ENCODE measurements at places on chromosomes 12 and 14.
A peak's percentile ranks its signal among the peaks of the same experiment; 100 is the strongest.

DNA sequence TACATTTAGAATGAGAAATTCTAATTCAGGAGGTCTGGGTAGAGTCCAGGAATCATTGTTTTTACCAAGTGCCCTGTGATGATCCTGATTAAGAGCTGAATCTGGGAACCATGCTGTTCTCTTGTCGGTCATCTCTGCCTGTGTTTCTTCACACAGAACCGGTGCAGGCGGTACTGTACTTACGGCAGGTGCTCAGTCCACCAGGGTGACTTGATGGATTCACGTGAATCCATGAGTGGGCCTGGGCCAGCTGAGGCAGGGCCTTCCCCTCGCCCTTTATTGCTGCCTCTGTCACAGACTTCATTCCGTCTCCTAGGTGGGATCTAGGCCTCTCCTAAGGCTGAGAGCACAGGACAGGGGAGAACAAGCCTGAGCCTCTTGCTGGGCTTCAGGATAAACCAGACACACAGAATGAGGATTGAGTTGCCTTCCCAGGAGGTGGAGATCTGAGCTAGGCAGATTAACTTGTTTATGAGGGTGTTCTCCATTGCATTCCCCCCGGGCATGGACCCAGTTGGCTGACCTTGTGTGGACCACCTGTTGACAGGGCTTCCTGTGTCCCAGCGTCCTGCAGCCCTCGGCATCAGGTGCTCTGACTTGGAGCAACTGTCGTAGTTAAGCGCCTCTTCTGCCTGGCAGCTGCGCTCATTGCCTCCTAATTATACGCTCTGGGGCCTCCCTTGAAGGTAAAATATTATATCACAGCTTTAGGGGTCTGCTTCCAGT, 42.1 kb downstream of the B4GALNT3 start:
- no peak for DNase-seq

GRCh38 chr12:91140026-91140931, 29.0 kb upstream of the LUM start:
- DNase-seq, result no peak

DNA sequence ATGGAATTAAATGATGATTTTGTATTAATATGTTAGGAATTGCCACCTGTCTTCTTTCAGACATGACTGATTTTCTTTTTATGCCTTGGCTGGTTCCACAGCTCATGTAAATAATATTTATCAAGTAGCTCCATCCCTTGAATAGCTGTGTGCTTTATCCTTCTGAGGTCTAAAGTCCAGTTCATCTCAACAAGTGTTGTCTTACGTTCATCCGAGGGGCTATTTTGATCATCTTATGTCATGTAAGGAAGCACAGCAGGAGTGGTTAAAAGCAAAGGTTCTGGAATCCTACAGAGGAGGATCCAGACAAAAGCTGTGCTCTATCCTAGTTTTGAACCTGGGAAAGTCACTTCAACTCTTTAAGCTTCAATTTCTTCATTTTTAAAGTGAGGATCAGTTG, 123.7 kb upstream of the ATP2B1 start:
- no peak for DNase-seq

DNA sequence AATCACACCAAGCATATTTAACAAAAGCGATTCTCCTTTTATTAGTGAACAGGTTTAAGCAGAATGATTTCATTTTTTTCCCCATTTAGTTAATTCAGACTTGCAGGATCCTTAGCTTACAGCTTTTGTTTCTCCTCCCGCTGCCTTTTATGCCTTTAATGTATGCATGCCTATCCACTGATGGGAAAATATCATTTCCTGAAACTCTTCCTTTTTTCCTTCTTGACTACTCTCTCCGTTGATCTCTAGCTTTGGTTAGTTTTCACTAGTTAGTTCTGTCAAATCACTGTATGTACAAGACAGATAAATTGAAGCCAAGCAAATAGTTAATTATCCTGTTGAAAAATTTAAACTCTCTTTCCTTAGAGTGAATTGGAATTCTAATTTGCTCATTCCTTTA, 26.3 kb downstream of the NKX2-1 start:
- no peak for DNase-seq

DNA sequence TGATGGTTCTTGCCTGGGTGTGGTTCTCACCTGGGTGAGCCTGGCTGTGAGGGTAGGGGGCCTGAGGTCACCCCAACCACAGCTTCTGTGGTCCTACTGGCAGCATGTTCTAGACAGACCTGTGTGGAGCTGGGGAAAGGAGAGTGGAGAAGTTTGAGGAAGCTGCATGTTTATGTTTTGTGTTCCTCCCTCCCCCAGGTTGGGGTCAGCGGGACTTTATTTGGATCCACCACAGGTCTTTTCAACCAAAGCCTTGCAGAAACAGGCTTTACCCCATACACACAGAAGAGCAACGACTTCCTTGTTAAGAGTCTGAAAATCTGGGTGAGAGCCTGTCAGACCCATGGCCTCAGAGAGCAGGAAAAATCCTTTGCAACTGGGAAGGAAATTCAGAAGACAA, 5.6 kb downstream of the CD9 start:
- no peak for DNase-seq

- no peak for DNase-seq
Observed at GRCh38 chr12:122903693-122904034, 7.7 kb upstream of the VPS37B start.

GRCh38 chr14:23877538-23878180, 75.9 kb upstream of the DHRS4 start:
- DNase-seq, result no peak

DNA sequence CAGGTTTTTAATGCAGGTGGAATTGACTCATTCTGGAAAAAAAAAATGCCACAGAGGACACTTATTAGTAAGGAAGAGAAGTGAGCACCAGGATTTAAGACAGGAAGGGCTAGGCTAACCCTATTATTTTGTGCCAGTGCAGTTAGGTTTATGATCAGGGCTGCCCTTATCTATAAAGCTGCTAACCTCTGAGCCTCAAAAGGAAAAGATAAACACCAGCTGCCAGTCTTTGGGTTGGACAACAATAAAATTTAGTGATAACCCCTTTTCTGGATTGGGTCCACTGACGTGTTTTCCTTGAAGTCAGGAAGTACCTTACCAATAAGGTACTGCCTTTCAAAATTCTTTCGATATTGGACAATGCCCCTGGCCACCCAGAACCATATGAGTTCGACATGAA, 128.9 kb downstream of the NUBPL start:
- no peak for DNase-seq

- no peak for DNase-seq
Observed at GRCh38 chr12:93639406-93639805, 37.8 kb upstream of the CRADD start.

DNA sequence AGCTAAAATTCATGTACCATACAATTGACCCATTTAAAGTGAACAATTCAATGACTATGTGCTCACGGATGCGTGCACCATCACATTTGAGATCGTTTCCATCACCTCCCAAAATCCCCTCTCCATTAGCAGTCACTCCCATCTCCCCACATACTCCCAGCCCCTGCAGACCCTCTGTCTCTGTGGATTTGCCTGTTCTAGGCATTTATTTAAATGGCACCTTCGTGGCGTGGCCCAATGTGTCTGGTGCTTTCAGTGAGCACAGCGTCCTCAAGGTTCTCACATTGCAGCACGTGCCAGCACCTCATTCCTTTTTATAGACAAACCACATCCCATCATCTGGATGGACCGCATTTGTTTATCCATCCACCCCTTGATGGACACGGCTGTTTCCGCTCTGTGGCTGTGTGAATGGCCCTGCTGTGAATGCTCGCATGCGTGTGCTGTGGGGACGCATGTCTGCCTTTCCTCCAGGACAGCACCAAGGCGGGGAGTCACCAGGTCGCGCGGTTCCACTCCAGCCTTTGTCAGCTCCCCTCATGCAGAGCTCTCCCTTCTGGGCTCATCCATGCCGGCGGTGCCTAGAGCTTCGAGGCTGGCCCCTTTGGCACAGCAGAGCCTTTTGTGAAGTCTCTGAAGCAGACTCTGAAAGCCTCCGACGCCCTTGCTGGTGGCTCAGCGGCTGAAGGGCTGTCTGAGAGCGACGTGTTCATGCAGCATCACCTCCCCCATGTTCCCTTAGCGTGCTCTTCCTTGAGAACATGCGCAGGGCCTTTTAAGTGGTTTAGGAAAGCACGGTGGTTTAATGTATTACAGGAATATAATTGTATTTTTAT, 184.4 kb downstream of the KIF26A start:
- DNase-seq, result no peak

DNA sequence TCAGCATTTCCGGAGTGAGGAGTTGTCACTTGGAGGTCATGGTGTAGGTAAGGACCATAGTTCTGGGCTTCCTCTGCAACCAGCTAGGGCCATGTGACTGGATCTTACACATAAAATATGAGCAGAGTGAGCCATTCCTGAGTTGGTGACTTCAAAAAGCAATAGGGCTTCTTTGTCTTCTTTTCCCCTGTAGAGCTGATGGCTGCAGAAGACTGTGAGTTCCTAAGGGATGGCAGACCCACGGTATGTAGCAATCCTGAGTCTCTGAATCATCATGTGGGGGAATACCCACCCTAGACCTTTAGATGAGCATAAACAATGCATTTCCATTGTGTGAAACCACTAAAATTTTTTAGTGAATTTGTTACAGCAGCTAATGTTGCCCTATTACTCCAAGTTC, 151.1 kb upstream of the TBX3 start:
- DNase-seq, result no peak

DNA sequence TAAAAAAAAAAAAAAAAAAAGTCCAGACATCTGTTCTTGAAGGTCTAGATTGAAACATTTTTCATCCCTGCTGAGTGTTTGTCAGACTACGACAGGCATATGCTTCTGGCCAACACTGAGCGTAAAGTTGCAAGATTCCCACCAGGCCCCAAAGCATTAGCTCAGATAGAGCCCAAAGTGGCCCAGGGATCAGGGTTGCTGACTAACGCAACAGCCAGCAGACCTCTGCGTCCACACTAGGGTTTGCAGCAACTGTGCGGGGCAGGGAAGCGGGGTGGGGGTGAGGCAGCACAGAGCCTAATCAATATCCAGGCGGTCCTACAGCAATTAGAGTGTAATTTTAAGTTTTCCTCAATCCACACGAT, 55.7 kb downstream of the SSH1 start:
- no peak for DNase-seq

DNA sequence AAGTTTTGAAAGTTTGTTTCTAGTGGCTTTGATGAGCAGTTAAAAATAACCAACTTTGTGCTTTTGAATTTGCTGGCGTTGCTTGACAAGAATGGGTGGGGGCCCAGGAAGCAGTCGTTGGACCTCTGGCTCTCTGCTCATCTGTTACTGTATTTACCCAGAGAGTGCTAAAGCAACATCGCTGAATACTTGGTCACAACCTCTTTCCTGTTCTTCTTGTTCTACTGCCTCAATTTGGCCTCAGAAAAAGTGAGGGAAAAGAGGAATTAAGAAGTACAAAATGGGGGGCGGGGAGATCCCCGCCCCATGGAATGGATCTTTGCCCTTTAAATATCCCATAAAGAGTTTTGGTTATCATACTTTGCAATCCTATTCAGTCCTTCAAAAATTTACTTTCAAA, 221.5 kb upstream of the G2E3 start:
- no peak for DNase-seq

DNA sequence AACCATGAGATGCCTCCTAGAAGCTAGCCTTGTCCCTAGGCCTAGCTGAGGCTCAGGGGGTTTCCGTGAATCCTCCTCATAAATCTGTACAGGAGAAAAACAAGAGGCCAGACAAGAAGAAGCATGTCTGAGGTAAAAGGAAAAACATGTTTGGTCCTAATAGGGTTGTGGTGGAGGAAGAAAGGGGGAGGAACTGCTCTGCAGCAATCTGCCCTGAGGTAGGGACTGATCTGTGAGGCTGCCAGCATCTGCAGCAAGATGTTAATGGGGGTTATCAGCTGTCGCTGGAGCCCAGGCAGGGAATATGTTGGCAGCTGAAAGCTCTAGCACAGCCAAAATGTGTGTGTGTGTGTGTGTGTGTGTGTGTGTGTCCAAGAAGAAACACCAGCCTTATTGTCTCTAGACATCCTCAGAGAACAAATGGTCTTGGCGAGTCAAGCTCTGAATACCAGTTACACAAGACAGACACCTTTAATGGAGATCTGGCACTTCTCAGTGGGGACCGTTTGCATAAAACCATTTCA, 218.5 kb downstream of the NUAK1 start:
- no peak for DNase-seq

GRCh38 chr12:27193106-27193505, 51.0 kb upstream of the STK38L start:
- no peak for DNase-seq

GRCh38 chr14:72904840-72905561, 11.1 kb upstream of the DPF3 start:
- DNase-seq, result peak; percentile 76

DNA sequence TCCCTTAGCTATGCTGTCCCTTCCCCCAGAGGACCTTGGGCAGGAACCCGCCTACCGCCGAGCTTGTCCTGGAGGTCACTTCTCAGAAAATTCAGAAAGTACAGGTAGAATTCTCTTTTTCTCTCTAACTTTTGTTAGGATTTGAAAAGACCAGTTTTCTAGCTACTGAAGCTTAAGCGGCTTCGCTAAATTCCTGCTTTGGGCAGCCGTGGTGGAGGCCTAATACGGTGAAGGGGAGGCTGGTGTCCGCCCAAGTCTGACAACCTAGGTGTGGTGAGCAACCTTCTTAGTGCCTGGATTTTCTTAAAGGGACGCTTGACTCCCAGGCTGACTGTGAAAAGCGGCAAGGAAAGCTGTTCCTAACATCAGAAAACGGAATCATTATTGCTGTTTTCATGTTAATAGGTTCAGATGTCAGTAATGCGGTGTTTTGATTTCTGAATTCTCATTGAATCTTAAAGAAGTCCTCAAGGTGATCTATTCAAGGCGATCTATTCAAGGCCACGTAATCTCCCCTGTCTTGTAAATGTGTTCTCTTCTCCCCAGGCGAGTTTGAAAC, 835 bp downstream of the FGD4 start:
- DNase-seq, result no peak

DNA sequence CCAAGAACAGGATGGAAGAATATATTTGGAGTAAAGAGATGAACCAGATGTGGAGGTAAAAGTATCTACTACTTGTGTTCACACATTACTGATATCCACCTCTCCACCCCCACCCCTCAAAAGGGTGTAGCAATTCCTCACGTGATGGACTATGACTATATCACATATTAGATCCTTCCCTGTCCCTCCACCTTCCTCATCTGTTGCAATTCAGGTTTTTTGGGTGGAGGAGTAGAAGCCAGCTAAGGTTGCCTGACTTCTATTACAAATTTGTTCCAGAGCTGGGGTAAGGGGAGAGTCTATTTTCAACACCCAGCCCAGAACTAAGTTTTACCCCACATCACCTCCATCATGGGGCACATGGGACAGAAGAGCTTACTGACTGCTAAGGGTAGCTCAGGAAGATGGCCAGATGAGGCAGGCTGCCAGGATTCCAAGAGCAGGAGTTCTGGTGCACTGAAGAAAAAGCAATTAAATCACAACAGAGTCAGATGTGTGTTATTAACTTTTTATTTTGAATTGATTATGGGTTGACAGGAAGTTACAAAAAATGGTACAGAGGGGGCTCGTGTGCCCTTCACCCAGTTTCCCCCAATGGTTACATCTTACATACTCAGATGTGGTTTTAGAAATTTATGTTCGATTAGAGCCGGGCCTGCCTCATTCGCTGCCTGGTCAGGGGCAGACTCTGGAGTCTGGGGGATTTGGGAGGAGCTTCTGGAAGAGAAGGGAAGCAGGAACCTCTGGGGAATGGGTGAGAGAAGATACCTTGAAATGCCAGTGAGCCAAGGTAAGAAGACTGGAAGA, 2.1 kb downstream of the RNASE13 start:
- no peak for DNase-seq
